RCC 7860 (cell line): ENCODE measurements at places on chromosomes 7 and 10.

- DNase-seq, result no peak
Observed at GRCh38 chr7:121322460-121322859, 6.3 kb upstream of the WNT16 start.

GRCh38 chr7:37391791-37392672 is 56.6 kb downstream of the ELMO1 start:
- DNase-seq, result no peak

GRCh38 chr7:64639267-64640001 is 26.5 kb upstream of the ZNF107 start:
- no peak for DNase-seq

DNA sequence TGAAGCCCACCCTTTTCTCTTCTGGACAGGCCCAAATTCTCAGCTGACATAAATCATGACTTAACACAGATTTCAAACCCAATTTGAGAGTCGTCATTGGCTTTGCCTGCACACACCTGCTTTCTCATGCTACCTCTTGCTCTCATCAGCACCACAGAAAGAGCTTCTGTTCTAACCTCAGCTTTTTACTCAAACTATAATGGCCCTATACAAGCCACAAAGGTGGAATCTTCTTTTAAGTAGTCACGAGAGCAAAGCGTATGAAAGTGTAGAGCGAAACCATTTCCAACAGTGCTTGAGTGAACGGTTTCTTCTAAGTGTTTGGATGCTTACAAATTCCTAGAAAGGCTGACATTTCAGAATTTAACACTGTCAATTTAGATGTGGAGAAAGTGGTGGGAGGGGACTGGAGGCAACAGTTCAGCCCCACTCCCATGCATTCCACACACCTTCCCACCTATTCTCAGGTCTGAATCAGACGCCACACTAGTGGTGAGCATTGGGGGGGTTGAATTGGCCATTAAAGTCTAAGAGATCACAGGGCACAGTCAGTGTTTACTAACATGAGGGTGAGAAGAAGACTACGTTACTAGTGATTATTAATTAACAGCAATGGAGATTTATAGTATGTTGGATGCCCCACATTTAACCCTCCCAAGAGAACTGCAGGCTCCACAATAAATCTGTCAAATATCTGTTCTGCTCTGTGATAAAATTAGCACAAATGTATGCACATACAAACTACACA is 114.0 kb downstream of the PRKCQ start:
- DNase-seq, result no peak

GRCh38 chr10:73992899-73993788 is 4.8 kb upstream of the VCL start:
- DNase-seq, result no peak
